CD4-positive, alpha-beta T cell treated with Interleukin-10 for 1 hour (primary cell): ENCODE measurements at places on chromosomes 2 and 18.

GRCh38 chr18:63264871-63265270, 54.7 kb downstream of the BCL2 start:
- DNase-seq: no peak

DNA sequence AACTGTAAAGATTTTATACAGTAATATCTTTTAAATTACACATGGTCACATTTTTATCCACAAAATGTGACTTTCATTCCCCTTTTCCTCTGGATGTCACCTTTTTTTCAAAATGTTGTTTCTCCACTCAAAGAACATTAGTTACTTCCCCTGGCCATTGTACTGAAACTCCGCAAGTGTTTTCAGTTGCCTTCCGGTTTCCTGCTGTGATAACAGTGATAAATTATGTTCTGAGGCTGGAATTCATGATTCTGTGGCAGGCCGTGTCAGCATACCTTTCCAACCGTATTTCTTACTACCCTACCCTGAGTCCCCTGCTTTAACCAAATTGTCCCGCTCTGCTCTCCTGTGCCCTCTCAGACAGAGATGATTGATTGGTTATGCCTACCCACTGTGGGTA, 53.5 kb downstream of the MGAT5 start:
- DNase-seq: no peak

- no peak for DNase-seq
Measured at GRCh38 chr2:101895039-101895438, 96.7 kb upstream of the IL1R2 start.

DNA sequence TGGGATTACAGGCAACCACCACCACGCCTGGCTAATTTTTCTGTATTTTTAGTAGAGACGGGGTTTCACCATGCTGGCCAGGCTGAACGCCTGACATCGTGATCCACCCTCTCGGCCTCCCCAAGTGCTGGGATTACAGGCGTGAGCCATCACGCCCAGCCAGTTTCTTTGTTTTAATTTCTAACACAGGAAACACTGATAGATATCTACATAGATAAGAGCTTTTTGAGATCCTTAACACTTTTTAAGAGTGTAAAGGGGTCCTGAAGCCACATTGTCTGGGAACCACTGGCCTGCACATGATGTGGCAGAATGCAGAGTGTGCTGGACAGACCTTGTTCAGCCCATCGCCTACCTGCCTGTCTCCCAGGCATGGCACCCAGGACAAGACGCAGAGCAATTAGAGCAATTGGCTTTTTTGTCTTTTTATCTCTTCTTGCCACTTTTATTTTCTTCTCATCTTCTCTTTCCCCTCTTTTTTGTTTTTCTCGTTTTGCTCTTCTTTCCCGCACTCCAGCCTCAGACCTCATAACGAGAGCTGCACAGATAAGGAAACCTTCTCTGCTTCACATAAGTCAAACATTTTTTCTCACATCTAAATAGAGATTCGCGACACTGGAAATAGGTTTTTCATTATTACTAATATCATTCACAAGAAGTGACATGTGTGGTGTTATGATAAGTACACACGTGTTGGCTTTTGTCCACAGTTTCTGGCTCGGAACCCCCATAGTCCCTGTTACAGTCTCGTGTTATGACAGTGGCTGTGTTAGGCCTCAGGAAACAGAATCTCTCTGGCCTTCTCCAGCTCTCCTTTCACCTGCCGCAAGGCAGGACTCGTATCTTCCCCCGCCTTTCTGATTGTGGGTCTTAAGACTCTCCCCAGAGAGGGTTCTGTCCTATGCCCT, 25.2 kb upstream of the GPR55 start:
- DNase-seq: no peak

DNA sequence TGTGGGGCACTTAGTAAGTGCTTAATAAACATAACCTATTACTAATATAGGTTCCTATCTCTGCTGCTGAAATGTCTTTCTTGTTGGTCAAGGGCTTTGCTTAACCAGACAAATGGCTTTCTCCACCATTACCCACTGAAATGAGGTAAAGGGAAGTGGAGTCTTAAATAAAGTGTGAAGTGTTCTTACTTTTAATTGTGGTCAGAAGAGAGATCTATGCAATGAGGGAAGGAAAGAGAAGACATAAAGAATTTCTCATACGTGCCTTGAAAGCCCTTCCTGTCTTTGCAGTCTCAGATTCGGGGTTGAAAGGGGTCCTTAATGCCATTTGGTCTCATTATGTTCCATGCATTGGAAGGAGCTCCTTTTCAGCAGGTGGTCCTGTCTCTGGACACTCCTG, 6.9 kb upstream of the CXCR4 start:
- DNase-seq: no peak

GRCh38 chr2:170717599-170717963, 2.4 kb downstream of the SP5 start:
- DNase-seq: no peak

DNA sequence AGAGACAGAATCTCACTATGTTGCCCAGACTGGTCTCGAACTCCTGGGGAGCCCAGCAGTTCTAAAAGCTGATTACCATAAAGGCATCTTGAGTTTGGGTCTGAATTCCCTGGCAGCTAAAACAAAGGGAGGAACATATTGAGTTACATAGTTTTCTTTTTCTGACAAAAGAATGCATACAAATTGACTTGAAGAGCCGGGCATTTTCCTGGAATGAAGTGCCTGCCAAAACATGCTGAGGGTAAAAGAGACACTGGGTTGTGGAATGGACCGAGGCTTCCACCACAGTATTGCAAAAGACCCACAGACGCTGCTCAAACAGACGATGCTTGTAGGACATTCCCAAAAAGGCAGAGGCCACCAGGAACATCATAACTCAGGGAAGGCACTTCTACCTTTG, 35.1 kb upstream of the ROCK2 start:
- DNase-seq: no peak

- no peak for DNase-seq
Measured at GRCh38 chr2:141468761-141469160, 662.1 kb downstream of the LRP1B start.

- DNase-seq: no peak
Measured at GRCh38 chr18:13570216-13570615, 156.1 kb downstream of the FAM210A start.

DNA sequence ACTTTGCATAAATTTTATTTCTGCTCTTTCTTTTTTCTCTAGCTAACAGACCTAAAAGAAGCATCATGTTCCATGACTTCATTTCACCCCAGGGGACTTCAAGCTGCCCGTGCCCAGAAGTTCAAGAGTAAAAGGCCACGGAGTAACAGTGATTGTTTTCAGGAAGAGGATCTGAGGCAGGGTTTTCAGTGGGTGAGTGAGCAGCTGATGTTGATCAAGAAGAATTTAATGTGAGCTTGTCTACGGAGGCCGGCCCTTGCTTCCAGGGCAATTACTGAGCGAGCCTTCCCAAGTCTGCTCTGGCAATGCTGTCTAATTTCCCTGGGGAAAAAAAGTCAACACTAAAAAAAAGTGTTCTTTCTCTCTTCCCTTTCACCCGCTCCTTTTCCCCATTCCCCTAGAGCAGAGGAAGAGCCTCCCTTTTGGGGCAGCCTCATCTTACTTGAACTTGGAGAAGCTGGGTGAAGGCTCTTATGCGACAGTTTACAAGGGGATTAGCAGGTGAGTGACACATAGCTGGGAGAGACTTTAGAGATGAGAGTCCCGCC, 1.2 kb downstream of the CDK15 start:
- DNase-seq: no peak

GRCh38 chr2:239008677-239009588, 161.0 kb downstream of the TWIST2 start:
- DNase-seq: no peak

GRCh38 chr2:156537141-156537540, 101.0 kb downstream of the GPD2 start:
- no peak for DNase-seq

DNA sequence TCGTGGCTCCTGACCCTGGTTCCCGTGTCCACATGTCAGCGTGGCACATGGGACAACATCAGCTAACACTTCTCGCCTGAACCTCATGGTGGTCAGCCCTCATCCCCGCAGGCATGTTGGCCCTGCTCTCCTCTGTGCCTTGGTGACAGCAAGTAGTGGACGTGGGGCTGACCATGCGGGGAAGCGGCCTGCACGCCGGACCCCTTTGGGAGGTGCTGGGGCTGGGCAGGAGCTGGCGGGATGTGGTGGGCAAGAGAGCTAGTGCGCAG, 249.5 kb downstream of the TWIST2 start:
- DNase-seq: no peak

DNA sequence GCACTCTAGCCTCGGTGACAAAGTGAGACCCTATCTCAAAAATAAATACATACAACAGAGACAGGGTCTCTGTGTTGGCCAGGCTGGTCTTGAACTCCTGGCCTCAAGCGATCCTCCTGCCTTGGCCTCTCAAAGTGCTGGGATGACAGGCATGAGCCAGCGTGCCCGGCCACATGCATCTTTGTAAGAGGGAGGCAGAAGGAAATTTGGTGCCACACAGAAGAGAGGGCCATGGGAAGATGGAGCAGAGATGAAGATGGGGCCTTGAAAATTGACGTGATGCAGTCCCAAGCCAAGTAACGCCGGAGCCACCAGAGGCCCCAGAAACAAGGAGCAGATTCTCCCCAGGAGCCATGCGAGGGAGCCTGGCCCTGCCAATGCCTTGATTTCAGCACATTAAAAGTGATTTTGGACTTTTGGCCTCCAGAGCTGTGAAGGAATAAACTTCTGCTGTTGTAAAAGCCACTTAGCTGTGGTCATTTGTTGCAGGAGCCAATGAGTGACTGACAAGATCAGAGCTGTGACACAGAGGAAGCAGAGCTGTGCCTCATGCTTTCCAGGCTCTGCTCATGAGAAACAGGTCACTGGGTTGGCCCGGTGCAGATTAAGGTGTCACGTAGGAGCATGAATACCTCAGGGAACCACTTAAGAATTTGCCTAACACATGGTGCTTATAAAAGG, 2.7 kb upstream of the SLC66A2 start:
- no peak for DNase-seq

GRCh38 chr18:9627642-9628041, 13.3 kb upstream of the PPP4R1 start:
- no peak for DNase-seq

- DNase-seq: no peak
Measured at GRCh38 chr2:110688594-110689091, 10.8 kb upstream of the BUB1 start.
